Nephron progenitor cell (in vitro differentiated cells): ENCODE measurements at places on chromosomes 7 and 10.

GRCh38 chr7:73373741-73374140, 45.8 kb downstream of the FKBP6 start:
- no peak for DNase-seq

- DNase-seq = peak; percentile 64
Measured at GRCh38 chr7:77538281-77539212, 1.5 kb downstream of the PTPN12 start.

GRCh38 chr10:98649170-98649569, 202.4 kb upstream of the HPS1 start:
- DNase-seq = no peak

GRCh38 chr7:47572939-47573757, 8.8 kb downstream of the TNS3 start:
- no peak for DNase-seq

DNA sequence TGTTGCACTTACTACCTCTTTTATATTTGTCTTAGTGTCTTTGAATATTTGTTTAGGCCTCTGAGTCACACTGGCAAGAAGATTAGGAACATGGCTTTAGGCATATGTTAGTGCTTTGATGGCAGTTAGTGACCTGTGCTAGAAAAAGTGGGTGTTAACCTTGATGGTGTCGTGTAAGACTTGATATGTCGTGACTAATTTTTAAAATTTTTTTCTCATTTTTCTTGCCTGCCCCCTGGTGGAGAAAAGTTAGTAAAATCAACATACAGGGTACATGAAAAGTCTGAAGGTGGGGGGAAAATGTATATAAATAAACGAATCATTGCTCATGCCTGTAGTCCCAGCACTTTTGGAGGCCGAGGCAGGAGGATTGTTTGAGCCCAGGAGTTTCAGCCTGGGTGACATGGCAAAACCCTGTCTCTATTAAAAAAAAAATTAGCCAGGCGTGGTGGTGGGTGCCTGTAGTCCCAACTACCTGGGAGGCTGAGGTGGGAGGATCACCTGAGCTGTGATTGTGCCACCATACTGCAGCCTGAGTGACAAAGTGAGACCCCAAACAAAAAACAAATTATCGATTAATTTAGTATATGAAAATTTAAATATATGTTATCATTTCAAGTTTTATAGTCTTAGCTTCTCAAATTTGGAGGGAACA, 44.6 kb downstream of the TAX1BP1 start:
- peak; percentile 16 for DNase-seq

DNA sequence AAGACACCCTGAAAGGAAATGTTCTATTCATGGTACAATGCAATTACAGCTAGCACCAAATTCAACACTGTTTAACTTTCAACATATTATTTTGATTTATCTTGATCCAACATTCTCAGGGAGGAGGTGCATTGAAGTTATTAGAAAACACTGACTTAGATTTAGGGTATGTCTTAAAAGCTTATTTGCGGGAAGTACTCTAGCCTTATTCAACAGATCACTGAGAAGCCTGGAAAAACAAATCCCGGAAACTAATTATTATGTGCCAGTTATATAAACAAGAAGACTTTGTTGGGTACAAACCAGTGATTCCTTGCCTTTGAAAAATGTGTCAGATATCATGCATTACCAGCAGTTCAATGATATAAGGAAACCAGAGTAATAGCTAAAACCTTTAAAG, 160.1 kb downstream of the CFTR start:
- no peak for DNase-seq

- DNase-seq = no peak
Measured at GRCh38 chr7:45402480-45403218, 171.5 kb upstream of the ADCY1 start.

DNA sequence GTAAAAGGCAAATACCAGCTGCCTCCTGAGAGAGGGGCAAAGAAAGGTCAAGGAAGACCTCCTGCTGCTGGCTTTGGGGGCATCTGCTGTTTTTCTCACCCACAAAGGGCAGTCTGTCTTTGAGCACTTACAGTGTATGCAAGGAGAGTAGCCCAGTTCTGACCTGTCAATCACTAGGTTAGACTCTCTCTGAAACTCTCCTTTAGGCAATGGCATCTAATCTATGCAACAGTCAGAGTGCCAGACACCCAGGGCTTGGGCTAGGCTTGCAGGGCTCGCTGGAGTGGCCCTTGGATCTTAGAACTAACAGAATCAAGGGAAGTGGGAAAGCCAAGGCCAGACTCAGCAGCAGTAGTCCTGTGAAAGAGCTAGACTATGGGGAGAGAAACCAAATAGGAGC, 522.9 kb downstream of the NRG3 start:
- peak; percentile 1 for DNase-seq

GRCh38 chr10:112442063-112442462, 4.7 kb downstream of the ZDHHC6 start:
- DNase-seq = no peak

- no peak for DNase-seq
Measured at GRCh38 chr10:130463104-130463875, 327.1 kb downstream of the GLRX3 start.

- DNase-seq = no peak
Measured at GRCh38 chr7:138527746-138528223, 67.7 kb downstream of the TRIM24 start.

GRCh38 chr10:119161680-119162451, 3.6 kb downstream of the SFXN4 start:
- DNase-seq = peak; percentile 34

GRCh38 chr10:131580076-131580652, 268.6 kb upstream of the TCERG1L start:
- no peak for DNase-seq

- no peak for DNase-seq
Measured at GRCh38 chr10:127024685-127025435, 119.6 kb downstream of the DOCK1 start.

- DNase-seq = no peak
Measured at GRCh38 chr7:108492742-108493141, 33.2 kb downstream of the PNPLA8 start.

GRCh38 chr10:86960863-86961434, 2.5 kb downstream of the SNCG start:
- DNase-seq = no peak

- DNase-seq = no peak
Measured at GRCh38 chr10:104339469-104340110, 1.3 kb upstream of the ITPRIP start.

DNA sequence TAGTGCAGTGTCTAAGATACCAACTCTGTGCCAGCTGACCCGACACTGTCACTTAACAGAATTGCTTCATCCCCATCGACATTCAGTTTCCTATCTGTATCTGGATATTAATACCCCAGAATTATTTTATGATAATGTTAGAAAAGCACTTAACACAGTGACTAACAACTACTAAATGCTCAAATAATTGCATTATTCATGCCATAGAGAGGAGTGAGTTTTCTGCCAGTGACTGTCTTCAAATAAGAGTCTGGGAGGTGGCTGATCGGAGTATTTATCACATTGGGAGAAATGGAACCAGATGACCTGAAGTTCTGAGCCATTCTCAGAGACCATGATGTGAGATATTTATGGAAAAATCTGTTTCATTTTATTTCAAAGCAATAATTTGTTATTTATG, 65.7 kb downstream of the NHLRC2 start:
- DNase-seq = no peak

GRCh38 chr10:79490400-79491142, 21.8 kb upstream of the EIF5AL1 start:
- no peak for DNase-seq

GRCh38 chr10:23367896-23368595, 23.4 kb upstream of the C10orf67 start:
- no peak for DNase-seq

GRCh38 chr10:132905661-132906060, 36.7 kb downstream of the CFAP46 start:
- no peak for DNase-seq

GRCh38 chr7:135817583-135817982, 69.0 kb upstream of the FAM180A start:
- DNase-seq = no peak

- DNase-seq = no peak
Measured at GRCh38 chr7:7157887-7158271, 24.5 kb upstream of the C1GALT1 start.

GRCh38 chr10:14179251-14179650, 151.5 kb downstream of the FRMD4A start:
- no peak for DNase-seq

- DNase-seq = no peak
Measured at GRCh38 chr7:47285860-47286491, 295.9 kb downstream of the TNS3 start.

DNA sequence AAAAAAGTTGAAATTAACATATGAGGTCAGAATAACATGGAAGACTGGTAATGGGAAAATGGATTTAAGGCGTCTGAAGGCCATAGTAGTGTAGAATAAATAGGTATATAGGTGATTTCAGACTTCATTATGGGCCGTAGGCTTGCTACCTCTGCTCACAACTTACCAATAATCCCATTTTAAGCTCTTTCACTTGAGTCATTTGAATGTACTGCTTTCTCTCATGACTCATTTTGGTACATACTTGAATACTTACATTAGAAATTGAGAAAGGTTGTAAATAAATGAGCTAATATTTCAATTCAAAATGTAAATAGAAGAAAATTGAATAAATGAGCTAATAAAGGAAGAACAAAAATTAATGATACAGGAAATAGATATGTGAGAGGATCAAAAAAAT, 42.2 kb upstream of the NEUROD6 start:
- no peak for DNase-seq

- no peak for DNase-seq
Measured at GRCh38 chr7:50962962-50963374, 180.3 kb upstream of the GRB10 start.

DNA sequence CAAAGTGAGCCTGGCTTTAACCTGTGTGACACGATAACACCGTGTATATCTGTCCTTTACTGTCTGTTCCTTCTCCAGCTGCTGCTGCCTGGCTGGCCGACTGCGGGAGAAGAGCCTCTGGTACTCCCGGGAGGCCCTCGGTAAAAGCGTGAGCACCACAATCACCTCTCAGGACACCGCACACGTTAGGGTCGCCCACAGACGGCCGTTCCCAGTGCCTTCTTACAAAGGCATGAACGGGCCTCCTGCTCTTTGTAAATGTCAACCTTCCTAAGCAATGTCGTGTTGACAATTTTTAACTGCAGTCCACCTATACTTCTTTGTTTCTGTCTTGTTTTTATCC, 177.6 kb downstream of the DIP2C start:
- DNase-seq = no peak

- no peak for DNase-seq
Measured at GRCh38 chr7:65812281-65812680, 60.6 kb upstream of the VKORC1L1 start.

GRCh38 chr7:3146571-3147226, 103.0 kb upstream of the CARD11 start:
- DNase-seq = no peak

DNA sequence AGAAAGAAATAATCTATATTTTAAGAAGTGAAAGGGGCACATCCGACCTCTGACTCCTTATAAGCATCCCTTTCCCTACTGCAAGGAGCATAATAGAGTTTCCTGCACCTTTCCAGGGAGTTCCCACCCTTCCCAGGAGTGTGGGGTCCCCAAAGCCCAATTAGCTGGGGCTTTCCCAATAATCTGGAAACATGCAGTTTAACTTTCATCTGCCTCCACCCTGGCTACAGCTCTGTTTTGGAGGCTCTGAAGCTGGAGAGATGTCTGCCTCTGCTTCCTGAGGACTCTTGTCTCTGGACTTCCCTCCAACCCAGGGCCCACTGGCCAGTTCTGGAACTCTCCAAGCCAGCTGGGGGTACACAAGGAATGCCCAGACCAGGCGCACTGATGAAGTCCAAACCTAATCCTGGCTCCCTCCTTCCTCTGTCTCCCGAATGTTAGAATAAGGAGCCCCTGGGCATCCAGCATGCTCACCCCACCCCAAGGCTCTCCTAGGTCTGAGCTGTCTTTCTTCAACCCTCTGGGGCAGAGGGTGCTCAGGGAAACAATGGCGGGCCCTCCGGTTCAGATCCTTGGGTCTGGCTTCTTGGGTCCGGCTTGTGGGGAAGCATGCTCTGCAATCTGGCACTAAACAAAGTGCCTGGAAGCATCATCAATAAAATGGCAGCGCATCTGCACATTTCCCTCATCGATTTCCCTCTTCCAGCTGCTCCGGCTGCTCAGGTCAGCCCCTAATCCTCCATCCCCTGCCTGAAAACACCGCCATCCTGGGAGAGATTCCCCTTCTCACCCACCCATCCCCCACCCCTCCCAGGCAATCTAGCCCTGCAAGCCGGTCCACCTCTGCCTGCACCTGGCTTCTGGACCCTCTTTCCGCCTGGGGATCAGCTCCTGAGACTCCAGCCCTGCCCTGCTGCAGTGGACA, 13.3 kb downstream of the HOXA4 start:
- peak; percentile 23 for DNase-seq

- no peak for DNase-seq
Measured at GRCh38 chr7:5342631-5343030, 59.9 kb downstream of the SLC29A4 start.

GRCh38 chr10:79067241-79068202, 1.2 kb upstream of the ZMIZ1 start:
- peak; percentile 96 for DNase-seq

- no peak for DNase-seq
Measured at GRCh38 chr7:2785071-2785500, 59.0 kb downstream of the GNA12 start.

DNA sequence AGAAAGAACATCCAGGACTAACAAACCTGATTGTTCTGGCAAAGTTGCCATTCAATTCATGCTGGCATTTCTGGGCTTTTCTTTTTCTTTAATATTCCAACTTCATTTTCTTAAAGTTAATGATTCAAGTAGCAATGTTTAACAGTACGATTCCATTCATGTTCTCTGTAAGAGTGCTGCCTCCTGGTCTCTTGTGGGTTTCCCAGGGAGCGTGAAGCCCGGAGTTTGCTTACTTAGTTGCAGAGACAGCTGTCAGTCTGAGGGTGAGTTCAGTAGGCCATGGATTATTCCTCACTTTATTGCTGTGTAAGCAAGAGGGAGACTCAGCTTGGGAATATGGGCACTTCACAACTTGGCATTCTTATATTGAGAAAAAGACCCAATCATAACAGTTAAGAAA, 142.2 kb downstream of the TWIST1 start:
- DNase-seq = no peak

DNA sequence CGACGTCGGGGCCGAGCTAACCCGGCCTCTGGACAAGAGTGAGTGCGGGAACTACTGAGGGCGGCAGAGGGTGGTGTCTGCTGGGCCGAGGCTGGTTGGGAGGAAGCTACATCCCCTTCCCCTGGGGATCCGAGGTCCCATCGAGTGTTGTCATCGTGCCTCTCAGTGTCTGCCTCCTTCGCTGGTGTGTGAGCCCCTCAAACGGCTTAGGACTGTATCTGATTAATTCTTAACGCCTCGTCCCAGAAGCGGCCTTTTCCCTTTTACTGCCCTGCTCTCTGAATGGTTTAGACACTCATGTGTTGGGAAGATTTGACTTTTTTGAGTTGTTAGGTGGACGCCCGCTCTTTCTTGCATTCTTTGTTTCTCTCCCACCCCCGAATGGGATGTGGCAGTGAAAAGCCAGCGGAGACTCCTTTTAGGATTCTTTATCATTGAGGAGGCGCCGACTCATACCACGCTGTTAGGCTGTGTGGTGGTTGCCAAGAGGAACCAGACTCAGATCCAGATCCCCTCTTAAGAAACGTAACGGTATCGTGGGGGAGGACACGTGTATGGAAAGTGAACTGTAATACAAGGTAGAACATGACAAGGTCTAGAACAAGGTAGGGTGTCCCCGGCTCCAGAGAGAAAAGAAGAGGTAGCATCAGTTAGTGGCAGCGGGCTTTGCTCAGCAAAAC, 631 bp downstream of the SUPV3L1 start:
- DNase-seq = peak; percentile 9
